Osteoblast (primary cell): ENCODE measurements at places on chromosomes 3 and 15. TPM values are rescaled to one million over a fixed set of nuclear protein-coding genes. Genes with fewer than 3 reads are reported as not detected.

The BNIP2 gene
- 129 and 161 TPM in 2 replicates for total RNA-seq

The SLCO2A1 gene
- under 0.01 and 0.36 TPM in 2 replicates for total RNA-seq

The FETUB gene
- not detected in 2 replicates for total RNA-seq

The MAGEL2 gene
- not detected in 2 replicates for total RNA-seq

DNA sequence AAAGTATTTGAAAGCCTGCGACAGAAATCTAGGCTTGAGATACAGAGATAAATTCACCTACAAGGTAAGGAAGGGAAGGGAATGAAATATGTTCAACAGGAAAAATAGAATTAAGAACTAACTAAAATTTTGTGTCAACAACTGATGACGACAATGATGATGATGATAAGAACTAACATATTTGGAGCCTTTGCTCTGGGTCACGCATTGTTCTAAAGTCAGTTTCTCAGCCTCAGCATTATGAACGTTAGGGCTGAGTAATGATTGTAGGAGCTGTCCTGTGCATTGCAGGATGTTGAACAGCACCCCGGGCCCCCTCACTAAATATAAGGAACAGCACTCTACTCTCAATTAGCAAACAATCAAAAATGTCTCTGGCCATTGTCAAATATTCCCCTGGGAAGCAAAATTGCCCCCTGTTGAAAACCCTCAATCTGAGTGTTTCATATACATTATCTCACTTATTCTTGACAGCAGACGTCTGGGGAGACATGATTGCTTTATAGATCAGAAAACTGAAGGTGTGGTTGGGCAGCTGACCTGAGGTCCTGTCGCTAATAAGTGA is 88.5 kb downstream of the ERC2 start:
- H3K4me1 ChIP-seq = no peaks in the 10 kb centered on the region
- no peaks in the 10 kb centered on the region for H3K36me3 ChIP-seq
- no peak overlapping the region for H3K27ac ChIP-seq
- no peak overlapping the region for H3K4me3 ChIP-seq
- no peaks in the 10 kb centered on the region for H3K27me3 ChIP-seq

DNA sequence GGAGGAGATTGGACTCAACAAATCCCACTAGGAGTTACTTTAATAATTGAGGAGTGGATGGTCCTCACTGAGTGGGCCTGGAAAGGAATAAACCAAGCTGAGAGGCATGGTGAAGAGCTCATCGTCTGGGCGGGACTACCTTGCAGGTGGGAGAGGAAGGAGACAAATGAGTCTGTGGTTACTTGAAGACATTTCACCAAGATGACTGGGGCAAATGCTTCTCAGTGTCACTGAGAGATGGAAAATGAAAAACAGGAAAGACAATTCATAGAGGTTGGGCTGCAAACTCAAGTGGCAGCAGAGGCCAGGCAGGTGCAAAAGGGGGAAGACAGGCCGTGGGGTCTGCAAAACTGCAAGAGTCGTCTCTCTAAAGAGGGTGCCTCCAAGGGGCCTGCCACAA is 1.5 kb upstream of the ARHGAP31 start:
- H3K27me3 ChIP-seq = no peaks in the 10 kb centered on the region
- peaks cover 5% of the 10 kb centered on the region for H3K36me3 ChIP-seq
- H3K27ac ChIP-seq = no peak overlapping the region
- H3K4me3 ChIP-seq = no peak overlapping the region
- no peak for DNase-seq

DNA sequence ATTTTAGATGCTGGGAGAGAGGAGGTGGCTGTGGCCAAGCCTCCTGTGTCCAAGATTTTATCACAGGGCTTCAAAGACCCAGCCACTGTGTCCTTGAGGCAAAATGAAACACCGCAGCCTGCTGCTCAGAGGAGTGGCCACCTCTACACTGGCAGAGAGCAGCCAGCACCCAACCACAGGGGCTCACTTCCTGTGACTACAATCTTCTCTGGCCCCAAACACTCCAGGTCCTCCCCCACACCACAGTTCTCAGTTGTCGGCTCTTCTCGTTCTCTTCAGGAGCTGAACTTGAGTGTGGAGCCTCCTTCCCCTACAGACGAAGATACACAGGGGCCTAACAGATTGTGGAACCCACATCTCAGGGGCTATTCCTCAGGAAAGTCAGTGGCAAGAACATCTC is 45.6 kb downstream of the CDAN1 start:
- H3K27ac ChIP-seq = no peak overlapping the region
- H3K4me1 ChIP-seq = no peaks in the 10 kb centered on the region
- H3K36me3 ChIP-seq = no peaks in the 10 kb centered on the region
- DNase-seq = no peak
- H3K27me3 ChIP-seq = no peaks in the 10 kb centered on the region

- H3K27ac ChIP-seq = no peak overlapping the region
- no peaks in the 10 kb centered on the region for H3K27me3 ChIP-seq
- no peak overlapping the region for H3K4me3 ChIP-seq
- peaks cover 14% of the 10 kb centered on the region for H3K4me1 ChIP-seq
Measured at GRCh38 chr15:65924004-65924403, 54.7 kb downstream of the RAB11A start.

DNA sequence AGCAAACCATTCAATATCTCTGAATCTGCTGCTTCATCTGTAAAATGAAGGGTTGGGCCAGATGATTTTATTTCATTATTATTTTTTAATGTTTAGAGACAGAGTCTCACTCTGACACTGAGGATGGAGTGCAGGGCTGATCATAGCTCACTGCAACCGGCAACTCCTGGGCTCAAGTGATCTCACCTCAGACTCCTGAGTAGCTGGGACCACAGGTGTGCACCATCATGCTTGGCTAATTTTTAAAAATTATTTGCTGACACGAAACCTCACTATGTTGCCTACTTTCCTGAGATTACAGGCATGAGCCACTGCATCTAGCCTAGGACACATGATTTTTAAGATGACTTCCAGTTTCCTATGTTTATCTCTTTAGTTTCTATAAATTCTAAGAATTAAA is 105.8 kb downstream of the P3H2 start:
- no peaks in the 10 kb centered on the region for H3K27me3 ChIP-seq
- peaks cover 46% of the 10 kb centered on the region for H3K4me1 ChIP-seq
- H3K4me3 ChIP-seq = no peak overlapping the region
- no peaks in the 10 kb centered on the region for H3K36me3 ChIP-seq

GRCh38 chr15:58477170-58477569 is 45.4 kb downstream of the LIPC start:
- DNase-seq = no peak
- H3K4me3 ChIP-seq = no peak overlapping the region
- H3K27me3 ChIP-seq = no peaks in the 10 kb centered on the region
- no peak overlapping the region for H3K27ac ChIP-seq
- no peaks in the 10 kb centered on the region for H3K36me3 ChIP-seq
- H3K4me1 ChIP-seq = peaks cover 15% of the 10 kb centered on the region

- H3K4me1 ChIP-seq = no peaks in the 10 kb centered on the region
- no peaks in the 10 kb centered on the region for H3K27me3 ChIP-seq
- H3K4me3 ChIP-seq = no peak overlapping the region
- no peak for DNase-seq
Measured at GRCh38 chr3:152676810-152677379, 158.0 kb upstream of the P2RY1 start.

GRCh38 chr15:35566991-35567390 is 21.0 kb upstream of the DPH6 start:
- no peaks in the 10 kb centered on the region for H3K4me1 ChIP-seq
- H3K36me3 ChIP-seq = no peaks in the 10 kb centered on the region
- H3K27me3 ChIP-seq = no peaks in the 10 kb centered on the region
- no peak overlapping the region for H3K27ac ChIP-seq

DNA sequence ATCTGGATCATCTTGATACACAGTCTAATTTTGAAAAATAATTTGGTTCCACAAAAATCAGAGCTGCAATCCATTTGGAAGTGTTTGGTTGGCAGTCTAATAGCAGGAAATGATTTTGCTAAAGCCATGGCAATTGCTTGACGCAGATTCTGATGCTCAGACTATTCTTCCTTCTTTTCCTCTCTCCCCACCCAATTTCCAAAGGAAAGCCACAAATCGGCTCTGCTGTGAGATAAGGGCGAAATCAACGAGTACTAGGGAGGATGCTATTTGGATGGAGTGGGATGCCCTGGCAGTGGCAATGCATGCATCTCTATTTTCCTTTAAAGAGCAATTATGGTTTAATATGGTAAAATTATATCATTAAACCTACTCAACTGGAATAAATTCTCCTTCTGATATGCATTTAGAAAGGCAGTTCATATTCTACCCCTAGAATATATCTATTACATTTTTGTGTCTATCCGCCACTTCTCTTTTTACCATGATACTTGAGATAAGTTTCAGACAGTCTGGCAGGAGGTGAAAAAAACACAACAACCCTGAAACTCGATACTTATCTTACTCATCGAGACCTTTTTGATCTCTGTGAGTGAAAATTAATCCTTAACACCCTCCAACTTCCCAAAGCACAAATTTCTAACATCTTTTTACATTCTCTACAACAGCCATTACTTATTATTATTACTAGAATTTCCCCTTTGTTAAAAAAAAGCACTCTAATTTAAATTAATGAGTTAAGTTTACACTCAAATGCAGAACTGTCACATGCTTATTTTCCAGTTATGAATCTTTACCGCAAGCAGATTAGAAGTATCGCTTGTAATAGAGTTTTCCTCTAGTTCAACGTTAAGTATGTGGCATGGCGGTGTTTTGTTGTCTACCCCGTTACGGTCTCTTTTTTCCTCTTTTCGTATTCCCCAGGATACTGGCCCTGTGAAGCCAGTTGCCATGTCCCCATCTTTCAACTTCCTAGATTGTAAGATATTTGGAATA is 433.3 kb downstream of the FOXP1 start:
- H3K27me3 ChIP-seq = no peaks in the 10 kb centered on the region
- H3K36me3 ChIP-seq = no peaks in the 10 kb centered on the region
- no peak overlapping the region for H3K4me3 ChIP-seq
- DNase-seq = no peak
- no peak overlapping the region for H3K27ac ChIP-seq
